Endodermal cell (in vitro differentiated cells): ENCODE measurements at places on chromosomes 2 and 18.

- peak; percentile 90 for DNase-seq
Measured at GRCh38 chr2:30447149-30448045, at the start of gene LCLAT1. Gene LCLAT1, plus strand, starts transcription at chr2:30447246. Its CDS starts 78,345 bp downstream, at chr2:30525591.

DNA sequence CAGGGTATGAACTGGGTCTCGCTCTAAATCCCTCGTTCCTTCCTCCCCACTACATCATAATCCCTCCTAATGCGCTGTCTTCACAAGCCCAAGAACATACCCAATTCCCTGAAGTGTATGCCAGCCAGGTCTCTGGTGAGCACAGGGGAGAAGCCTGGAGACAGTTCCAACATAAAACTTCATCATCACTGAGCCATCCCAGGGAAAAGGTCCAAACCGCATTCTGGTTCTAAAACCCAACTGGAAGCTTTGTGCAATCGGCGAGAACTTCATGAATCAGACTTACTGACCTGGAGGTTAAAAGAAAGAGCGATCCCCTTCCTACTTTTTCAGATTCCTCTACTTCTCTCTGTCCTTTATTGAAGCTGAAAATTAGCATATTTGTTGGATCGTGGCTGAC, 132.7 kb downstream of the ALPK2 start:
- DNase-seq: no peak

- DNase-seq: peak; percentile 72
Measured at GRCh38 chr2:8684540-8684877, 2.7 kb downstream of the ID2 start.

- DNase-seq: no peak
Measured at GRCh38 chr18:45009756-45010155, 329.1 kb downstream of the SETBP1 start.

GRCh38 chr2:67726416-67726815, 329.3 kb downstream of the ETAA1 start:
- DNase-seq: no peak

DNA sequence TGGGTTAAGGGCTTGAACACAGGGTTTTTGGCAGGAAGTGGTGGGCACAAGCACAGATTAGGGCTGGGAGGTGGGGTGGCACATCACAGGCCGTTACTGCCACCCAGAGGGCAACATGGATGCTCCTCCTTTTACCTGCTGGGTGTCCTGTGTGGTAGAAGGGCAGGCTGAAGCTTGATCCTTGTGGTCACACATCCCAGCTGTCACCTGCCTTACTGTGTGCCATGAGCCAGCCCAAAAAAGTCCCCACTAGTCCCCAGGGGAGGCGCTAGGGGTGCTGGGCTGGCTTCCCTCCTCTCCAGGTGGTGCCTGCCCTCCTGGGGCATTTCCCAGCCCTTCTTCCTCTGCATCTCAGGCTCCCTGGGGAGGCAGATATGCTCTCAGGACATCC, 50.5 kb upstream of the ALPP start:
- DNase-seq: peak; percentile 54

DNA sequence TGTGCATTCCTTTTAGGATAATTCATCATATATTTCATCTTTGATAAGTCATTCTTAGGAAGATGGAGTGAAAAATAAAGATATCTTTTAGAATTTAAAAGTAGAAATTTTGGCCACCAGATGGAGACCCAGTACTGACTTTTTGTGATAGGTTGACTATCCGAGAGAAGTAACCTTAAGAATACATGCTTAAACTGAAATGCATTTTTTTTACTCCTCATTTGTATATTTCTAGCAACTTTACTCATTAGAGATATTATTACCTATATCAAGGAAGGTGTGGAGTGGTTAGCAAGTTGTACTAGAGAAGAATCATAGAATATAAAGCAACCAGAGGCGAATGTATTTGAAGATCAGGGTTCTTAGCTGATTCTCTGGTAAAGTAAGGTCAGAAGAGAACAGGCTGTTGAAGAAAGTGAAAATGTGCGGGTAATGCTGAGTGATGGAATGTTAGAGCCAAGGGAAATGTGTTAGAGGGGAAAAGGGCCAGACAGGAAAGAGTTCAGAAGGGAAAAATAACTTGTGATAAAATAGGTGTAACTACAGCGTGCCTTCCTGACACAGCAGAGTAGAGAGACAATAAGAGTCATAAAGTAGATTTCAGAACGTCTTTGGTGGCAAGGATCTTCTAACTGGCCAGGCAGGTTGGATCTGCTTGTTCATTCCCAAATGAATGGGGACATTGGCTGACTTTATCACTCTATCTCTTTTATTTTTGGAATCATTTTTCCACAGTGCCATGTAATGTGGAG, 52.3 kb downstream of the TDRD15 start:
- DNase-seq: no peak

DNA sequence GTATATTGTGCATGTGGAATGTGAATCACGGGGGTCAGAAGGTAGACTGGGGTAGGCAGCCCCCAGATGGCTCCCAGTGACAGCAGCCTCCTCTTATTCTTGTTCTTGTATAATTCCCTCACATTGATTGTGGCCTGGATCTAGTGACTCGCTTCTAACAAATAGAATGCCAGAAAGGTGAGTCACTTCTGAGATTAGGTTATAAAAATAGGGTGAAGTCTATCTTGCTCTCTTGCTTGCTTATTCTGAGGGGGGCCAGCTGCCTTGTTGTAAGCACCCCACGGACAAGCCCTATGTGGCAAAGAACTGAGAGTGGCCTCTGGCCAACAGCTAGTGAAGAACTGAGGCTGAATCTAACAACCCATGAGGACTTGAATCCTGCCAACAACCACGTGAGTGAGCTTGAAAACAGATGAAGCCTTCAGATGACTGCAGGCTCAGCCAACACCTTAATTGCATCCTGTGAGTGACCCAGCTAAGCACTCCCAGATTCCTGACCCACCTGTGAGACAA, 15.6 kb upstream of the RMND5A start:
- peak; percentile 62 for DNase-seq

GRCh38 chr2:47534179-47534919, 131.4 kb downstream of the MSH2 start:
- DNase-seq: peak; percentile 69

DNA sequence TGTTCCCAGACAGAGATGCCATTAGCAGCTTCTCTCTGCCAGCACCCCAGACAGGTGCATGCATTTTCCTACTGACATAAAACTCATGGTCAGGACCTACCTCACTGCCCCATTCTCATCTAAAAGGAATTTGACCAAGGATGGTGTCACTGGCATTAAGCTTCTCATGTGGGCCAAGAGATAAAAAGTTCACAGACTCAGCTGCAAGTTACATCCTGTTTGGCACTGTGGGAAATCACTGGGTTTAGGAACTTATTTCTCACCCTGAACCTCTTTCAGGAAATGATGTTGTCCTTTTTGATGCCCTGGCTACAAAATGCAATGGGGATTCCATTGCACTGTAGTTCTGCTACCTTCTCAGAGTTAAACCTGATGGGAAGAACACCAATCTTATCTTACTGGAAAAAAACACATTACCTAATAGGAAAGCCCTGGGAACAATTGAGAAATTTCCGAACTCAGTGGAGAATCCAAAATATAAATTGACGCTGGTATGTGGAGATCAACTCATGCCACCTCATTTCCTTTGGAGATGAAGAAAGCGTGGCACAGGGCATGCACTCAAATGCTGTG, 252.1 kb upstream of the COPS8 start:
- DNase-seq: no peak
